ENCODE measurements at places on chromosomes 11 and 22.

DNA sequence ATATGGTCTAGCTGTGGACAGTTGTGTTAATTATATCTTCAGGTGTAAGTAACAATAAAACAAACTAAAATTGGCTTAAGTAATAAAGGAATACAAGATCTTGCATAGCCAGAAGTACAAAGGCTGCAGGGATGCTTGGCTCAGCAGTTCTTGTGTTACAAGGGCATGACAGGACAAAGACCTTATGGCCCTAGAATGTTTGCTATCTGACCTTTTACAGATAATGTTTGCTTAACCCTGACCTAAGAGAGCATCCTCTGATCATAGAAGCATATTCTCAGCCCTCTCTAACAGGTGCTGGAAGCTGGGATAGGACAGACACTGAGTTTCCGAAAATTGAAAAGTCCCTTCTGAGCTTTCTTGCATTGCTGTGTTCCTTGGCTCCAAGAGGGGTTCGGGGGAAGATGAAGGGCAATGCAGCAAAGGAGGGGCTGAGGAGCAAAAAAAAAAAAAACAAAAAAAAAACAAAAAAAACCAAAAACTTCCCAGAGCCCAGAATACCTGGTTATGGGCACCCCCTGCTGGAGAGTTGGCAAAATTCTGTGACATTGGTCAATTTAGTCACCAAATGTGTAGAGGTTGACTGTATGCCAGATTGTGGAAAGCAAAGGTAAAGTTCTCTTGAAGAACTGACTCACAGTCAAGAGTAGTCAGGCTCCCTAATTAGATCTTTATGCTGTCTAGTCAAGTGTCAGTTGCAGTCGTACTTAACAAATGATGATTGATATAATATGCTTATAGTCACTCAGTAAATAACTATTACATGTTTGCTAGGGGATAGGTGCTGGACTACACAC is 10.4 kb upstream of the HIKESHI start:
- peak; percentile 1 for DNase-seq

DNA sequence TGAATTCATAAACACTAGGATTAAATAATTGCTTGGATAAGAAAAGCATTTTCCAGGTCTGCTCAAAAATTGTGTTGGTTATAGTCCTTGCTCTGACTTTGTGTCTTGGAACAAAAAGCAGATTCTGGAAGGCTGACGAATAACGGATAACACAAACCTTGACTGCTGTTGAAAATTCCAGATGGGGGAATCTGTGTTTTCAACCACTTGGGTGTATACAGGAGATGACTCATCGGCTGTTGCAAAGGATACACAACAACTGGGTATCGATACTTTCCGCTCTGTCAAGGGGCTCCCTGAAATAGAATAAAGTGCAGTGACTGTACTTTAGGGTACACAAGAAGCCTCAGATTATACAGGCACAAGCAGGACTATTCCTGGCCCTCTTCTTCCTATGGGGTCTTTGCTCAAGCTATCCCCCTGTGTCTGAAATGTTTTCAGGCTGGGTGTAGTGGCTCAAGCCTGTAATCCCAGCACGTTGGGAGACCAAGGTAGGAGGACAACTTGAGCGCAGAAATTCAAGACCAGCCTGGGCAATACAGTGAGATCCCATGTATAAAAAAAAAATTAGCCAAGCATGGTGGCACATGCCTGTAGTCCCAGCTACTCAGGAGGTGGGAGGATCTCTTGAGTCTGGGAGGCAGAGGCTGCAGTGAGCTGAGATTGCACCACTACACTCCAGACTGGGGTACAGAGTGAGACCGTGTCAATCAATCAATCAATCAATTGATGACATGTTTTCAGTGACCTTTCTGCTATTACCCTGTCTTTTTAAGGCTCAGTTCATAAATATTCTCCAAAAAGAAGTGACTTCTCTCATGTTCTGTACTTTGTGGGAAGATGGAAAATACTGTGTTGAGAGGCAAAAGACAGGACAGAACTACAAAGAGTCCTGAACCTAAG is 48.6 kb upstream of the UCP3 start:
- DNase-seq, result no peak

DNA sequence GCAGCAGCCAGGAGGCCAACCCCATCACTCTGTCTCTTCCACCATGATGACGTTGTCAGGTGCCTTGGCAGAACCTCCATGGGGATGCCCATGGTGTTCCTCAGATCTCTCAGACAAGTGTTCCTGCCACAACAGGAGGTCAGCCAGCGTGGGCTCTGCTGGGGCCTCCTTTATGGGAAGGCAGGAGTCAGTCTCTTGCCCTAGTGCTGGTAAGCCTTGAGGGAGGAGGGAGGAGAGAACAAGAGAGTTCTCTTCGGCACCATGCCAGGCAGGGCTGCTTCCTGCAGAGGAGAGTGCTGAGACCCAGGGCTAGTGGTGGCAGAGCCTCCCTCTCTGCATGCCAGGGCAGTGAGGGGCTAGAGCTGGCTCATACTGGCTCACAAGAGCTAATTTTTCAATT is 32.5 kb downstream of the GNAZ start:
- no peak for DNase-seq

GRCh38 chr22:43753688-43754087 is 58.4 kb downstream of the EFCAB6 start:
- DNase-seq, result no peak

DNA sequence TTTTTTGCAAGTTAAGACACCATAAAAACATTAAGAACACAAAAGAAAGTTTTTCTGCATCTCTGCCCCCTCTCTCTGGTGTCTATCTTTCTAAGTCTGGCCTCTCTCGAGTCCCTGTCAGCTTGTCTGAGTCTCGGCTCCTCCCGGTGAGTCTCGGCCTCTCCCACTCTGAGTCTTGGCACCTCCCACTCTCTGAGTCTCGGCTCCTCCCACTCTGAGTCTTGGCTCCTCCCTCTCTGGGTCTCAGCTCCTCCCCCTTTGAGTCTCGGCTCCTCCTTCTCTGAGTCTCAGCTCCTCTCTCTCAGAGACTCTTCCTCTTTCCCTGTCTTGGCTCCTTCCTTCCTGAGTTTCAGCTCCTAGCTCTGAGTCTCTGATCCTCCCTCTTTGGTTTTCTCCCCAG is 72.5 kb upstream of the AMPD3 start:
- no peak for DNase-seq

GRCh38 chr22:26579331-26579886 is 10.5 kb downstream of the TPST2 start:
- DNase-seq, result no peak

DNA sequence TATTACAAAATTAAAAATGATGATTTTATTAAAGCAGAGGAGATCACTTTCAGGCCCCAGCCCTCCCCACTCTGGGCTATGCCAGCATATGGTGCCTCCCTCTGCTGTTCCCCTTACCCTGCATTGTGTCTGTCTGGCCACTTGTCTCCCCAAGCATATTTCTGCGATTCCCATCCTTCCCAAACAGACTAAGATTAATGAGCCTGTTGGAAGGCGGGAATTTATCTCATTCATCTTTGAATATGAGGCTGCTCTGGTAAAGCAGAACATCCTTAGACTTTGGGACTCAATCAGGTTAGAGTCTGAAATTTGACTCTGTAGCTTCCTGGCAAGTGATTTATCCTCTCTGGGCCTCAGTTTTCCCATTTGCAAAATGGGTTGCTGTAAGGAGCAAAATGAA is 25.7 kb downstream of the AMPD3 start:
- DNase-seq, result no peak

GRCh38 chr22:25540908-25541660 is 23.4 kb upstream of the GRK3 start:
- DNase-seq, result no peak

DNA sequence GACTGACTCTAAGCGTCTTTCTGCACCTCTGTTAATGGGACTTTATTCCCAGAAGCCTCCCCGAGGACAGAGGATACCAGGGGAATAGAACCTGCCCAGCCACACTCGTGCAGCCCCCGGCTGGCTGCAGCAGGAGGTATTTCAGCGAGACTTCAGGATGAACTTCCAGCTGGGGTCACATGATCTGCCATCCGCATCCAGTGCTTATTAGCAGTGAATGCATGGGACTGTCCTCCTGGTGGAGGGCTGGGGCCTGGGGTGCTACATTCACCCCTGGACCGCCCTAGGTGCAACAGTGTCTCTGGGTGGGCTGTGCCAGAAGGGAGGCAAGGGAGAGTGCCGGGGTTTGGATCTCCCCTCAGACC is 1.6 kb downstream of the DUSP8 start:
- DNase-seq, result no peak

DNA sequence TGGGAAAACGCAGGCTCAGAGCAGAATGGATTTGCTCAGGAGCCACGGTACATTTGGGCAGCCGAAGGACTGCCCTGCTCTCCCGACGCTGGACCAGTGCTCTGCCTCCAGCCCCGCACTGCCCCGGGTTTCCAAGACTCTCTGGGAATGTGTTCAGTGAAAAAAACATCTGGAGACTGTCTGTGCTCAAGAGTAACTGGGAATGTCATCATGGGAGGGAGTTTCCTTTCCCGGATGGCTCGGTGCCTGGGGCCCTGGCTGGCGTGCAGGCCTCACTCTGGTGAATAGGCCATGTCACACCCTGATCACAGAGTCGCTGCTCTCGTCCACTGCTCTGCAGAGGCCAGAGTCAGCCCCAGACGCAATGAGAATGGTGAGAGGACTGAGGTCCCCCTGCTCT is 9.8 kb upstream of the APOL6 start:
- DNase-seq, result no peak

DNA sequence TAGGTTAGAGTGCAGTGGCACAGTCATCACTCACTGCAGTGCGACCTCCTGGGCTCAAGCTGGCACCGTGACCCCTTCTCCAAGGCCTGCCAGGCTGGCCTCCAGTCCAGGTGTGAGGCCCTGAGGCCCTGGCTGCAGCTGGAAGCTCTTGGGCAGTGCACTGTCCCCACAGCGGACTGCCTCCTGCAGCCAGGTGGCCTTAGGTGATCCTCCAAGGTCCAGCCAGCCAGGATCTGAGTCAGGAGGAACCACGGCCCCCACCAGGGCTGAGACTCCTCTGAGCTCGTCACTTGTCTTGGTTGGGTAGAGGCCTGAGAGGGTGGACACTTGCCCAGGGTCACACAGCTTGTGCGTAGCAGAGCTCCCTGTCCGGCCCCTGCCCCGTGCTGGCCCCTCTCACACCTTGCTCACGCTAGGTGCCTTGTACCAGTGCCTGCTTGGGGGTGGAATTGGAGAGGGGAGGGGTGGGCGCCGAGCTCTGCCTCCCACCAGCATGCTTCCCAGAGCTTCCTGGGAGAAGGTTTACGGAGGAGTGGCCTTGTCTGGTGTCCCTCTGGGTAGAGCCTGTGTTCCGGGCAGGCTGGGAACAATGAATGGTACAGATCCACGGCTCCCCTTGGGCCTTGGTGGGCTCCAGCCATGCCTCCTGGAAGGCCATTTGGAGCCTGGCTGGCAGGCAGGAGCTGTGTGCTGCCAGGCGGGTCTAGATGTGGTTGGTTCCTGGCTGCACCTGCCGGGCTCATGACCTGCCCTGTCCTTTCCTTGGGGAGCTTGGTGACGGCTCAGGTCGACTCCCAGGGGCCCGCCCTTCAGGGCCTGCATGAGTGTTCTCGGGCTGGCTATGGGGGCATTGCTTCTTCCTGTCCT is 20.6 kb downstream of the KCNQ1 start:
- DNase-seq, result no peak

DNA sequence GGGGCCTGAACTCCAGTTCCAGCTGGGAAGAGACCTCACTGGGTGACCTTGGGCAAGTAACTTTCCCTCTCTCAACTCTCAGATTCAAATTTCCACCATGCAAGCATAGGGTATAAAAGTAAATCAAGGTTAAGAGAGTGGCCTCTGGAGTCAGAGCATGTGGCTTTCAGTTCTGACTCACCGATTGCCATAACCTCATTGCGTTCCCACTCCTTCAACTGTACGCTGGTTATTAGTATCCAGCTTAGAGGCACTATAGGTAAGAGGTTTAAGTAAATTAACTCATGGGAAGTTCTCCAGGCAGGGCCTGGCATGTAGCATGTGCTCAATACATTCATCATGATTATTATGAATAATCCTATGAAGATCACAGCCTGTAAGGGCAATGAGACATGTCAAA is 88.3 kb downstream of the FBXO7 start:
- DNase-seq, result no peak

DNA sequence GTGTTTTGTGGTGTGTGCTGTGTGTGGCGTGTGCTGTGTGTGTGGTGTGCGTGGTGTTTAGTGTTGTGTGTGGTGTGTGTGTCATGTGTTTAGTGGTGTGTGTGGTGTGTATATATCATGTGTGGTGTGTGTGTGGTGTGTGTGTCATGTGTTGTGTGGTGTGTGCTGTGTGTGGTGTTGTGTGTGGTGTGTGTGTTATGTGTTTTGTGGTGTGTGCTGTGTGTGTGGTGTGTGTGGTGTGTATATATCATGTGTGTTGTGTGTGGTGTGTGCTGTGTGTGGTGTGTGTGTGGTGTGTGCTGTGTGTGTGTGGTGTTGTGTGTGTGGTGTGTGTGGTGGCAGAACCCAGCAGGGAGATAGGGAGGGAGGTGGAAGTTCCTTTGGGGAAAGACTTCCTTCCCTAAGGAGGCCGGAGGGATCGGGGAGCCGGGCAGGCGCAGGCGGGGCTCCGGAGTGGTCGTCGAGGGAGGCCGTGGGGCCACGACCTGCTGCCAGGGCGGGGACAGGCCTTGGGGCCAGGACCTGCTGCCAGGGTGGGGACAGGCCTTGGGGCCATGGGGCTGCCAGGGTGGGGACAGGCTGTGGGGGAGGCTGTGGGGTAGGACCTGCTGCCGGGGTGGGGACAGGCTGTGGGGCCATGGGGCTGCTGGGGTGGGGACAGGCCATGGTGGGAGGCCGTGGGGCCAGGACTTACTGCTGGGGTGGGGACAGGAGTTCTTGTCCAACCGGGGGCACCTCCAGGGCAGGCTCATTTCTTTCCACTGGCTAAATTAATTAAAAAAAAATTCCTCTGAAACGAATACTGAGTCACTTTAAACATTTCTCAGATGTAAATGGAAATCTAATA is 15.2 kb downstream of the PIM3 start:
- DNase-seq, result no peak

DNA sequence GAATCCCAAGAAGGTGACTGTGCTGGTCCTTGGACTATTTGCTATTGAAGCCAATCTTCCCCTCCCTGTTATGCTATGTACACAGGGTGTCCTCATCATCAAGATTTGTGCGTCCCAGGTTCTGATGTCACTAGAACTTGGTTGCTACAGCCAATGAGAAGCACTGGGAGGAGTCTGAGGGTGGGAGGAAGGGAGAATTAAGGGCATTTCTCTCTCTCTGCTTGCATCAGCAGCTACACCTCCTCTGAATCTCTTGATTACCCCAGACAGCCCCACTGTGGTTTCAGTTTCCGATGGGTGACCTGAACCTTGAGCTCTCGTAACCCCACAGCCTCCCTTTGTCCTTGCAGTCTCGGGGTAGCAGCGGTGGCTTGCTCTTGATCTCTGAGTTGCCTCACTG is 212.4 kb upstream of the SESN3 start:
- DNase-seq, result no peak

- no peak for DNase-seq
These were observed 8.9 kb downstream of the BRSK2 start for GRCh38 chr11:1398528-1399235.

DNA sequence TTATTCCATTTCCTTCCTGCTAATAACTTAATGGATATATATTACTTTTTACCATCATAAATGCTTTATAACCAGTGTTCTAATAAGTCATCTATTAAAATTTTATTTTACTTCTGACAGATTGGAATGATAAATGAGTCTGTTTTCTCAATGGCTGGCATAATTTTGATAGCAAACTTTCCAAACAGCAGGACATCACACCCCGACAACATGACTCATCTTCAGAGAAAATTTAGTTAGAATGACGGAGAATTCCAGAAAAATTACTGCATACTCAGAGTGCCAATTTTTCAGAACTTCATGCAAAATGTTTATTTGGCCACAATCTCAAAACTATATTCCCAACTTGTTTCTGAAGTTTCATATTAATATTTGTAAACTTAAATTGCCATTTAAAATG is 174.4 kb downstream of the SWAP70 start:
- DNase-seq, result no peak
